Globus pallidus (tissue), 1 donor: ENCODE measurements at places on chromosomes 1 and 21.
A peak's percentile ranks its signal among the peaks of the same experiment; 100 is the strongest.

- no peak for DNase-seq
Observed at GRCh38 chr1:72946903-72947499, 664.7 kb upstream of the NEGR1 start.

DNA sequence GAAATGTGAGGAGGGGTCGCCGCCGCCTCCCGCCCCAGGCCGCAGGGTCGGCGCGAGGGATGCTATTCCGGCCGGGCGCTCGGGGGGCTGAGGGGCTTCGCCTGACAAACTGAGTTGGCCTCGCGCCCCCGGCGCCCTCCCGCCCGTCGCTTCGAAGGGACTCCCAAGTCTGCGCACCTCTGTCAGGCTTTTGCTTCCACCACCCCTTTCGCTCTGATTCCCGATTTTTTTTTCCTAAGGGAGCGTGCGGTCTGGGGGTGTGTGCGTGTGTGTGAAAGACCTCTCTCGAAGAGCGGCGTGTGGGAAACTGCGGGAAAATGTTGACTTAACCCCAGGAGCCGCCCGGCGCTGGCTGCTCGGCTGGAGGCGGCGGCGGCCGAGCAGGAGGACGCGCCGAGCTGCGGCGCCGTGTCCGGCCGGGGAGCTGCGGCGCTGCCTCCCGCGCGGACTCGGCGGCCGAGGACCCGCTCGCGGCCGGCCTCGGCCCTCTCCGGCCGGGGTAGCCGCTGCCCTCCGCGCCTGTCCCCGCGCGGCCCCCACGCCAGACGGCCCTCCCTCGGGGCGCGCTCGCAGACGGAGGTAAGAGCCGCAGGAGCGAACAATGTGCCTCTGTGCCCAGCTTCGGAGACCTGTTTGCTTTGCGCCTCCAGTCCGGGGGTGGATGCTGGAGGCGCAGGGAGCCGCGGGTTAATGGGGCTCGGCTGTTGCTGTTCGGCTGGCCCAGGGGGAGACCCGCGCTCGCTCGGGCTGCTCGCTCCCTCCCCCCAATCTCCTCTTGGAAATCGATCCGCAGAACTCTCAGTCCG is 1.1 kb downstream of the ADGRL2 start:
- no peak for DNase-seq

DNA sequence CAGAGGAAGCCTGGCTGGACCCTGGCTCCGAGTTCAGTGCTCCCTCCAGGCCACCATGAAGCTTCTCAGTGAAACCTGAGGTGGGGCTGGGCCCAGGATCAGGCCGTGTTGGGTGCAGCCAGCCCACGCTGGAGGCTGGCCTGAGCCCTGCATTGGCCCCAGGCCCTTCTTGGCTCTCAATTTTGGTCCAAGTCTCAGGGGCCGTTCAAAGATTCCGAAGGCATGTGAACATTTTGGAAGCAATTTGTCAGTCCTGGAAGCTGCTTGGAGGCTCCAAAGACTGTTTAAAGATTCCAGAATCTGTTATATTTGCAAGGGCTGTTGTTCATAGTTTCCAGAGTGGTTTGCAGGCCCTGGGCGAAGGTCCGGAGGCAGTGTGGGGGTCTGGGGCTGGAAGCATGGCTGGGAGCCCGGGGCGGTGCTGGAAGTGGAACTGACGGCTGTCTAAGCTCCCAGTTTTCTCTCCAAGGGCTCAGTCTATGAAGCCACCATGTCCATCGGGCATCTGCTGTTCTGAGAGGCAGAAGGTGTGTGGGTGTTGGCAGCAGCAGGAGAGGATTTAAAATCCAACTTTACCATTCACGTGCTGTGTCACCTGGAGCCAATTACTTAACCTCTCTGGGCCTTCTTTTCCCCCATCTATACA is 104.9 kb downstream of the EPHB2 start:
- DNase-seq = peak; percentile 63

DNA sequence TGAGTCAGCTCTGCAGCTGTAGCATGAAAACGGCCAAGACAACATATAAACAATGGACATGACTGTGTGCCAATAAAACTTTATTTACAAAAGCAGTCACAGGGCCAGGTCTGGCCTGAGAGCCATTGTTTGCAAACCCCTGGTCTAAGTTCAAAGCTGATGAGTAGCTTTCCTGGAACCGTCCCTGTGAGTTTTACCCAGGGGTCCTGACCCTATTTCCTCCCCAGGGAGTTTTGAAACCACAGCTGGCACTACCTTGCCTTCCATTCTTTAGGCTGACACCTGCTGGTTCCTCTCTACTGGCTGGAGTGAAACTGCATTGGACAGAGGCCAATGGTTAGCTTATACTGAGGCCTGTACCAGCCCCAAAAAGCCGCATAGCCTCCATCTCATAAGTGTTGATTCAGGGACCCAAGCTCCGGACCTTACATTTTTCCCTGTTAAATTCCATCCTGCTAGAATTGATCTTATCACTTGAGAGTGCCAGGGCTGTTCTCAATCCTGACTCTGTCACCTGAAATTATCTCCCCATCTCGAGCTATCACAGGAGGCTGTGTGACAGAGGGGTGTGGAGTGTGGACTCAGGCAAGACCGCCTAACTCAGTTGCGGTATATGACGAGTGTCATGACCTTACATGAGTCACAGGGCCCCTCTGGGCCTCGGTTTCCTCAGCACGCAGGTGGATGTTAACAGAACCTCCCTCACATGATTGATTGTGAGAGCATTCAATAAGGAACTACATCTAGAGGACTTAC is 343.6 kb downstream of the NPHP4 start:
- DNase-seq = no peak

GRCh38 chr1:155267373-155267772 is 5.2 kb upstream of the SCAMP3 start:
- DNase-seq = no peak

DNA sequence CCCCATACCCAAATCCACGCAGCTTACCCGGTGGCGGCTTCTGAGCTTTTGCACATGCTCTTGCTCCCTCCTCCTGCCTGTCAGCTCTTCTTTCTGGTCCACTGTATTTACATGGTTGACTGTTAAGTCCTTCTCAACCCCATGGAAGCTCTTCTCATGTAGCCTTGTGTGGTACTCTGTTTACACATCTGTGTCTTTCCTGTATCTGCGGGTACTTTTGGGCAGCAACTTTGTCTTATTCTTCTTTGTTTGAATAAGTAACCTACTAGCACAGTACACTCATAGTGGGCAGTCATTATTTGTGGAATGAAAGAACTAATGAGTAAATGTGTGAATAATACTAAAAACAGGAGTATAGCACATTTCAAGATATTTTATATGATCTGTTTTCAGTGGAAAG is 88.5 kb upstream of the GPR88 start:
- DNase-seq = no peak

DNA sequence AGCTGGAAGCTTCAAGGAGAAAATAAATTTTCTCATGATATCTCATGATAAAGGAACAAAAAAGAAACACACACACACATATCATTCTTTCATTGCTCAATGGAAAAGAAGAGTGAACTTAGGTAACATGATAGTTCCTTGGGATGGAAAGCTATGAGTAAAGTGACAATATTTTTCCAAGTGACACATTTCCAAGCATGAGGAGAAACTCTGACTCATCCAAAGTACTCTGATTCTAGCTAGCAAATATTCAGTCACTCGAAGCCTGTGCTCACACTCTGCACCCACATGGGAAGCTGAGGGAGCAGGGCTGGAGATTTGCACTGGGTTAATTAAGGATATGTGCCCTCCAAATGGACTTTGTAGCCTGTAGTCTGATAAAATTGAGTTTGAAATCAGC is 222.4 kb downstream of the LRRC40 start:
- DNase-seq = no peak

DNA sequence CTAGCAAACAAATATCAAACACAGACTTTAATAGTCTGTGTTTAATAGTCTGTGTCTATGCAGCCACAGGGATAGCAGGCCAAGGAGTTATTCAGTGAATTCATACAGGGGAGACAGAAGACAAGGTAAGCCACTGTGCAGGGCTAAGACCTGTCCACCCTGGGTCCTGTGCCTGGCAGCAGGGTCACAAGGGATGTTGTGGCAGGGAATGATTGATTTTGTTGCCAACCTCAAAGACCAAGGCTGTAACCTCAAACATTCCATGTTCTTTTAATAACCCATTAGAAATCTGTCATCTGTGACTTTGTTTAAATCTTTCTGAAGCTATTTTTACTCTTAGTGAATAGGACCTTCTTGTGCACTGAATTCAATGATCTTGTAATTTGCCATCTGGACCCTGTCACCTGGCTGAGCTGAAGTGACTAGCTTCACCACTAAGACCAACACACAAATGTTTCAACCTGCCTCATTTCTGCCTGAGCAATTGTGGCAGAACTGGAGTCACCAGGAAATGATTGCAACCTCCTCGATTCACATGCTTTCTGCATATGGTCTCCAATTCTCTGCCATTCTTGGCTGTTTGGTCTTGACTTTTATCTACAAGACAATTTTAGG is 154.2 kb downstream of the ASTN1 start:
- no peak for DNase-seq

GRCh38 chr21:31952828-31953227 is 80.0 kb downstream of the HUNK start:
- no peak for DNase-seq

DNA sequence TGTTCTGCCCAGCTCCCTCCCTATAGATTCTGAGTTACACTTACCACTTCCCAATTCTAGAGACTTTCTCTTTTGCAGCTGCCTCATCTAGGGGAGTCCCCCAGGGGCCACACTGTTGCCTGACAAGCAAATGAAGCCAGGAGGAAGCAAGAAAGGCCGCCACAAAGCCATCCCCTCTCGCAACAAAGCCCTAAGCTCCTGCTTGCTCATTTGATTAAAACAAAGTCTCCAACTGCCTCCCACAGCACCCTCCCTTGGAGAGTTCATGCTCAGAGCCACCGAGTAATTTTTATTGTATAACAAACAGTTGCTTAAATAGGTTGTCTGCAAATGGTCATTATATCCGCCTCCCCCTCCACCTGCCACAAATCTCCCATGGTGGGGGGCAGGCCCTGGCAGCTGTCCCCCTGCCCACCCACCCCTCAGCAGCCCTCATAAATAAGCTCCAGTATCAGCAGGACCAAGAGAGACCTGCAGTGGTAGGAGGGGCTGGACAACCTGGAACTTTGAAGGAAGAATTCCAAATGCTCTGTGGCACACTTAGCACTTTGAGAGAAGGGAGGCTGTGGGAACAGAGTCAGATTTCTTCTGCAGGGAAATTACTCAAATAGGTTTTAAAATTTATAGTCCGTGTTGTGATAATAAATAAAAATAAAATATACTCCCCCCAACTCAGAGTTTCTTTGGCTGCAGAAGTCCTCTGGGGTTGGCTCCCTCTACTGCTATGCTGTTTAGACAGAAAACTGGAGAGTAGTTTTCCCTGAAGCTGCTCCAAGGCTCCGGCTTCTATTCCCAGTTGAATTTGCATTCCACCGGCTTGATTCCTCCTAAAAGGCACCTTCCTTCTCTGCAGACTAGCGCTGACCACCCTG is 237.5 kb downstream of the TTLL7 start:
- DNase-seq = no peak

GRCh38 chr1:73517603-73518191 is 680.3 kb downstream of the LRRIQ3 start:
- DNase-seq = no peak

DNA sequence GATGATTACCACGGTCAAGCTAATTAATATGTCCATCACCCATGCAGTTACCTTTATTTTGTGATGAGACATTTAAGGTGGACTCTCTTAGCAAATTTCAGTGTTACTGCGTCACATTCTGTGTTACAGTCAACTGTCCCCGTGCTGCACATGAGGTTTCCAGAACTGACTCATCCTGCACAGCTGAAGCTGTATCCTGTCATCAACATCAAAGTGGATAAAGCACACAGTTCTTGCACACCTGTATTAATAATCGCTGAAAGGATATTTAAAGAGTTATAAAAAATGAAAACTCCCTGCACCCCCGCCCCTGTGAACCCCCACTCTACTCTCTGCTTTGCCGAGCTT is 3.4 kb upstream of the KRTAP10-5 start:
- DNase-seq = no peak

GRCh38 chr1:82879701-82880305 is 1079.1 kb downstream of the ADGRL2 start:
- DNase-seq = no peak

- no peak for DNase-seq
Observed at GRCh38 chr1:177909416-177909815, 60.4 kb downstream of the SEC16B start.

DNA sequence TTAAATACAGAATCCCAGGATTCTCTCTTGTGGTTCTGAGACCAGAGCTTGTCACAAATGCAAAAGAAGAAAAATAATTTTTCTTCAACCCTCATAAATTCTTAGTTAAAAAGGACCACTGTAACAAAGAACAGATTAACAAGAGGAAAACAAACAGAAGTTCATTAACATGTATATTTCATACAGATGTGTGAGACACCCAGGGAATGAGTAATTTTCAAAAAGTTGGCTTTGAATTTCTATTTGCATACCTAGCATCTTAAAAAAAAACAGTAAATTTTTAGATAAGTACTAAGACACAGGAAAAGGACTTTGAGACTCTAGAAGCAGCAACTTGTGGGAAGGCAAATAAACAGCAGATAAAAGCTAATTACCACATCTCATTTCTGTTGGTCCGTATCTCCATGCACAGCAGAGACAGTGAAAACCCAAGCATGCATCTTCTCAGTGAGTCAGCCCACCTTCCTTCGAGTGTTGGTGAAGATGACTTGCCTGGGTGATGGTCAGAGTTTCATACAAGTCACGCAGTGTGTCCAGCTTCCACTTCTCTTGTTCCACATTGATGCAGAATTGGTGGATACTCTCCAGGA is 399.9 kb upstream of the ADAMTS5 start:
- DNase-seq = no peak

DNA sequence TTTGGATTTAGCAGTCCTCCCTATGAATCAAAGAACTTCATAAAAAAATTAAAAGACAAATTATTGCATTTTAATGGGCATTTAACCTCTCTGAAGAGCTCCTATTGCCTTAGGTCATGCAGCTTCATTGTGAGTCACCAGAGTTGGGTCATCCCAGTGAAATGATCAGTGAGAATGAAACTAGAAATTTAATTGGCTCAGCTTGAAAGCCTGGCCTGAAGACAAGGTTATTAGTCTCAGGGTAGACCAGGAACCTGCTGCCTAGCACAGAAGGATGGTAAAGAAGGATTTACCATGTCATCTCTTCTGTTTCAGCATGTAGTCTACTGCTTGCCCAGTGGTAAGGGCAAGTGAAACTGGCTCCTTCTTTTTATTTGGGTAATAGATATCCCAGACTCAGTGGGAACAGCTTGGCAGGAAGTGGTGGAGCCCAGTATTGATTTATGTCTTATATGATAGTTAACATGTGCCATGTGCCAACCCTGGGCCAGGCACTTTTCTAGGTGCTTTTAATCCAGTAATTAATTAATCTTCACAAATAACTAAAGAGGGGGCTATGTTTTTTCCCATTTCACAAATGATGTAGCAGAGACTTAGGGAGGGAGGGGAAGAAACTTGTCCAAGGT is 23.6 kb downstream of the LAMC2 start:
- DNase-seq = no peak

GRCh38 chr1:75308365-75308764 is 174.2 kb downstream of the LHX8 start:
- DNase-seq = no peak

- no peak for DNase-seq
Observed at GRCh38 chr1:99855914-99856450, 5.8 kb downstream of the AGL start.

GRCh38 chr21:28074676-28075075 is 918.0 kb downstream of the LTN1 start:
- DNase-seq = no peak
